ENCODE measurements at places on chromosomes 3 and 15. TPM values are rescaled to one million over a fixed set of nuclear protein-coding genes. Genes with fewer than 3 reads are reported as not detected.

GRCh38 chr3:34405159-34405558, 606.7 kb downstream of the PDCD6IP start:
- no peak for DNase-seq

- DNase-seq, result no peak
These were observed 40.0 kb upstream of the TRH start for GRCh38 chr3:129934234-129935123.

DNA sequence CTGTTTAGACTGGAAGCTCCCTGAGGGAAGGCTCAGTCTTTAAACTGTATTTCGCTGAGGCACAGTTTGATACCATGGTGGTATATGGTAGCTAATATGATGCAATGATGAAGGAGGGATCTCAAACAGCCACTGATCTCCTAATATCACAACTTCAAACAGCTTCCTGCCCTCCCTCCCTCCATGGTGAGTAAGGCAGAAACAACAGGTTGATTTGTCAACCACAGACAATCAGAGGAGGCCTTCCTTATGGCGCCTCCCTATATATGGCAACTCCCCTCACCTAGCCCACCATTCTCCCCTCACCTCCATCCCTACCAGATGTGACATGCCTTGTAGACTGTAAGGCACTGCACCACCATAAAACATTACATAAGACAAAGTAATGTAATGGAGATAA, 316.5 kb upstream of the ICE2 start:
- DNase-seq, result no peak

GRCh38 chr15:85330901-85331588, 49.4 kb upstream of the AKAP13 start:
- no peak for DNase-seq

GRCh38 chr15:57358571-57358970, 17.7 kb upstream of the CGNL1 start:
- DNase-seq, result no peak

The SV2B gene
- not detected for polyA plus RNA-seq

DNA sequence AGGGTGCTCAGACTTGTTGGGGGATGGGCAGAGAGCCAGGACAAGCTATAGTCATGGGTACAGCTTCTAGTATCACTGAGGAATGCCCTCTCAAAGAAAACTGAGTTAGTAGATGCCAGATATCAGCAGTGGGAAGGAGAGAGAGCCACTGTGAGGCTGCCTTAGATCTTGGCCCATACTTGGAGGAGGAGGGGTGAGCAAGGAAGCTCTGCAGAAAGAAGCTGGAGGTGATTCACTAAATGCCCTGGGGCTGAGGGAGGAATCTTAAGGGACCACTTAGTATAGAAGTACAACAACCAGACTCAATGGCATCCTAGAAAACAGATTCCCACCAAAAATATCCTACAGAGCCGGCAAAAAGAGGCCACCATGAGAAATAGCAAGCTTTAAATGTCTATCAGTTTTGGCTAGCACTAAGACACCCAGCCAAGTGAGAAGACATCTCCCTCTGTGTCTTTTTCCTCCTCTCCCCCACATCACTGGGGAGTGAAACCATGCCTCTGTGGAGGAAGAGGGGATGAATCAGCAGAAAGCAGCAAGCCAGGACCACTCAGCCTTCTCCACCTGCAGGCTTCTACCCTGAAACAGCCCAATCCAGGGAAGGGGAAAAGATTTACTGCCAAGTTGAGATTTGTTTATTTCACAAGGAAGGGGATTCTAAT, 282.5 kb upstream of the STT3B start:
- no peak for DNase-seq

GRCh38 chr15:71328453-71328852, 213.2 kb downstream of the THSD4 start:
- no peak for DNase-seq

DNA sequence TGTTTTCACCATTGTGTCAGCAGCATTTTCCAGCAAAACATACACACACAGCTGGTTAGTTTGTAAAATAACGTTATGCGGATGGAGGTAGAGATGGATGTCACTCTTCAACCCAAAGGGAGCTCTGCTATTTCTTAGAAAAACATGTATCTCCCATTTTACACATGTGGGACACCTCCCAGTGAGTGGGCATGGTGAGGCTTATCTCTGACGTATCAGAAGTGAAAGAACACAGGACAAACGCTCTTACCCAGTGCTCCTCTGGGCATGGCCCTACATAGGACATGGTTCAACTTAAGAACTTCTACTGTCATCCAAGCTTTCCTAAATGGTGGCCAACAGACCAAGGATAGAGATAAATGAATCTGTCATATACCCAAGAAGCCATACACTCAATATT, 2.1 kb downstream of the FAM240A start:
- no peak for DNase-seq

- DNase-seq, result no peak
These were observed 36.4 kb downstream of the MECOM start for GRCh38 chr3:169627073-169627472.

DNA sequence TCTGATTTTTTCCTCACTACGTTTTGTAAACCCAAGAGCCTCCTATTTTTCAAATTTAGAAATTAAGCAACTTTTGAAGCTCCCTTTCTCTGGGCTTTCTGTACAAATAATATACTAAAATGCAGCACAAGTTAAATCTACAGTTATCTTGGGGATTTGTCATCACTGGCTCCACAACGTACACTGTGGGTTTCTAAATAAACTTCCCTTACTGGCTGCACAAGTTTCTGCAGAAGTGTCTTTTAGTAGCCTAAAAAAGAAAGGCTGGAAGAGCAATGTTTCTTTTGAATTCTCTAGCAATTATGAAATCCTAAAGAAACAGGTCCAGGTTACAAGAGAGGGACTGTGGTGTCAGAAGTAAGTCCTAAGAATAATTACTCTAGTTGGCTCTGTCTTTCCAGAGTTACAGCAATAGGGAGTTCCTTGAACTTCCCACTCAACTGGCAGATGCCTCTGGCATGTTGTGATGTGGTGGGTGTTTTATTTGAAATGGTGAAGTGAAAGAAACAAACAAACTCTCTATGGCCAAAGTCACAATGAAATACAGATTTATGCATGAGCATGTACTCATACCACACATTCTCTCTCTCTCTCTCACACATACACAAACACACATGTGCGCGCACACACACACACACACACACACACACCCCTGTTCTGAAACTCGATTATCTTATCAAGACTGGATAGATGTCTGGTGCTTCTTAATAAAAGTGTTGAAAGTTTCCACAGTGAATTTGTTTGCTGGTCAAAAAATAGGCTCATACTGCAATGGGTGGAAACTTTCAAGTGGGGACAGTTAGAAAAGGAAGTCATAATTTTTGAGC, 198.2 kb downstream of the SSR3 start:
- DNase-seq, result peak; percentile 5

GRCh38 chr15:74800559-74801094, 12.0 kb upstream of the LMAN1L start:
- DNase-seq, result no peak

DNA sequence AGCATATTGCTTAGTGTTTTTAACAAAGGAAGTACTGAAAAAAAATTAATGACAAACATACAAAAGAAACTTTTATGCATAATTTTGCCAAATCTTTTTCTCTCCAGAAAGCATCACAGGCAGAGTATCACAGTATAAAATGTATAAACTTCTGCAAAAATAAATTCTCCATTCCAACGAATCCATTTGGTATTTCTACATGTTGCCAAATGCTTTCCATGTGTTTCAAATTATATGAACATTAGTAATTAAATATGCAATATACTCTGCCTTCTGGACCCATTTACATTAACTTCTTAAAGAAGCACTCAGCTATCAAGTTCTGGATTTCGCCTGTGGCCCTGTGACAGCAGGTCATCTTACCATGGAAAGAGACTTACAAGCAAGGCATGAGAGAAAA, 189.1 kb upstream of the ALCAM start:
- no peak for DNase-seq

The SLC12A6 gene
- 20.2 TPM for polyA plus RNA-seq

DNA sequence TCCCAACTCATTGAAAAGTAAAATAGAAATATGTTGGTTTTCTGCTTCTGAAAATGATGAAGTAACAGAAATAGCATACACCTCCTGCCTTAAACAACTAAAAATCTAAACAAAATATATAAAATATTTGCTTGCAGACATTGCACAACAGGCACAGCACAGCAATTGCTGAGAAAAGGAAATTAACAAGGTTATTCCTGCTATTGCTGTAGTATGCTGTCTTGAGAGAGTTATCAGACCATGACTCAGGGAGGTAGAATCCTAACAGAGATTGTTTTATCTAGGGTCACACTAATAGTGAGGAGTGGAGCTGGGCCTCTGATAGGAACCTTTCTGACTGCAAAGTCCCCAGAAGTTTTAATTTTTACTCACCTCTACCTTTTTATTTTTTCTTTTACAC, 72.6 kb downstream of the ZBTB20 start:
- no peak for DNase-seq

DNA sequence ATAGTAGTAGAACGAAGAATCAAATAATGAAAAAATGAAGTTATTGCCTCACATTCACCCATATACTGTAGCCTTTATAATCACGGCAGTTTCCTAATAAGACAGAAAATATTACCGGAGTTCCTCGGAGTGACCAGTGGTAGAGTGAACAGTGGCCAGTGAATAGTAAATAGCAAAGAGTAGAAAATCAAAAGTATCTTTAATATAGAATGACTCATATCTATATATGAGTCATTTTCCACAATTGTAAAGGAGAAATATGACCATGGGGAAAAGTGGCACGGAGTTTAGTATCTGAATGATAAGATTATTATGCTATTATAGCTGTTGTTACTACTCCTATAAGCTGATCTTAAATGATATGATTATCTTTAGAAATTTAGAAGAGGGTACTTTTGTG, 38.5 kb downstream of the ZBTB20 start:
- DNase-seq, result no peak

GRCh38 chr3:119913021-119913420, 131.1 kb downstream of the NR1I2 start:
- DNase-seq, result no peak

DNA sequence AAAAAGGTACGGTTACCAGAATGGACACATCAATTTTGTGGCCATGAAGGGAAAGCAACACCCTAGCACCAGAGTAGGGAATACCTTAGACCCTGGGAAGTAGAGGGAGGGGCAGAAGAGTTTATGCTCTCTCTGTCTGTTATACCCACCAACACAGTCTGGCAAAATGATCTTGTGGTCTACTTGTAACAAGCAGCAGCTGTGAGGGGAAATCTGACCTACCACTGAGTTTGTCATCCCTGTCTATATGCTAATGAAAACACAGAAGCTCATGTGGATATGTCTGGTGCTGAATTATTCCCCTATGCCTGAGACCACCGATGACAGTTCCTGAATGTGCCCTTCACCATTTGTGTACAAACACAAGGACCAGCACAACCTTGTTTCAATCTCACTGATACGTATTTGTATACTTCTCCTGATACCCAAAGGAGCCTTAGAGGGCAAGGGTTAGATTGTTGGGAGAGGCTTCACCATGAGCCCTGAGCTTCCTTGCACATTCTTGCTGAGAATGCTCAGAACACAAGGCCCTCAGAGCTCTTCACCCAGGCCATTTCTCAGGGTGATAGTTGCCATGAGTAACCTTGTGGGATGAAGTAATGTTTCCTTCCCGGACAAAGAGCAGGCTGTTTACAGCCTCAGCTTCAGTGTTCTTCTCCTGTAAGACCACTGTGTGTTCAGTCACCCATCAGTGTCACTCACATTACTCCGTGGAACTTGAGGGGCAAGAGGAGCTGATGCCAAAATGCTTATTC, 24.7 kb upstream of the ZNF639 start:
- no peak for DNase-seq

The SLC6A6 gene
- polyA plus RNA-seq, result 61.6 TPM

- no peak for DNase-seq
These were observed 77.9 kb downstream of the ADAMTS17 start for GRCh38 chr15:100263721-100264455.

- no peak for DNase-seq
These were observed 92.4 kb downstream of the CSNK1G1 start for GRCh38 chr15:64263567-64263966.

GRCh38 chr3:8990266-8991215, 27.3 kb upstream of the RAD18 start:
- DNase-seq, result peak; percentile 44

GRCh38 chr3:104458657-104459056, 908.1 kb upstream of the ALCAM start:
- DNase-seq, result no peak

DNA sequence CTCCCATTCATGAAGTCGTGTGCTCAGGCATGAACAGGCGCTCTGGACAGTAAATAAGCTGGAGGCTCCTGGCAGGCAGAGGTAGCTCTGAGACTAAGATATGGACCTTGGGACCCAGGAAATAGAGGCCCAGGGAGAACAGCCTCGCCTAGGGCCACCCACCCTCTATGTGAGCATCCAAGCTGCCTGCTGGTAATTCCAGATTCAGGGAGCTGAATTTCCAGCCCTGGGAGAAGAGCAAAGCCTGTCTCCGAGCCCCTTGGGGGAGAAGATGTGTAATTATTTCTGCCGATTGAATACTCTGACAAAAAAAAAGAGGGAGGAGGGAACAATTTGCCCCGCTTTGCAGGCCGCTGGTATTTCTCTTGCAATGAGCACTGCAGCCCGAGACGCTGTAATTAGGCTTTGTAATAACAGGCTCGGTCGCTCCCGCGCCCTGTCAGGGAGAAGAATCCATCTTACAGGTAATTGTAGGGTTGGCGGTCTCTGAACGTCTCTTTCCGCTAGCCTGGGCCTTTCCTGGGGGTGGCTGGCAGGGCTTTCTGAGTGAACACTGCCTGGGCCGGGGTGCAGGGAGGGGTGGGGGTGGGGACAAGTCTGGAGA, 131.5 kb downstream of the WNT7A start:
- no peak for DNase-seq

DNA sequence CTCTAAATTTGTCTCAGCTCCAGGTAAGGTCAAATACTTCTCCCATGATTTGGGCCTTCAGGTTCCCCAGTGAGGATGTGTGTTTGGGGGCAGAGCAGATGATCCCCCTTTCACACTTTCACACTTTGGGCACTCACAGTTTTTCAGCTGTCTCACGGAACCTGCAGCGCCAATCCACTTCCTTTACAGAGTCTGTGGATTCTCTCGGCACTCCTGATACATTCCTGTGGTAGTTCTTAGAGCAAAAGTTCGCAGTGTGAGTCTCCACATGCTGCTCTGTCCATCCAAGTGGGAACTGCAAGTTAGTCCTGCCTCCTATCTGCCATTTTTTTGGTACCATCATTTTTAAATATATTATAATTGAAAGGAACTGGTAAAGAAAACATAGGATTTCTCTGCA, 20.2 kb upstream of the CPOX start:
- DNase-seq, result no peak

DNA sequence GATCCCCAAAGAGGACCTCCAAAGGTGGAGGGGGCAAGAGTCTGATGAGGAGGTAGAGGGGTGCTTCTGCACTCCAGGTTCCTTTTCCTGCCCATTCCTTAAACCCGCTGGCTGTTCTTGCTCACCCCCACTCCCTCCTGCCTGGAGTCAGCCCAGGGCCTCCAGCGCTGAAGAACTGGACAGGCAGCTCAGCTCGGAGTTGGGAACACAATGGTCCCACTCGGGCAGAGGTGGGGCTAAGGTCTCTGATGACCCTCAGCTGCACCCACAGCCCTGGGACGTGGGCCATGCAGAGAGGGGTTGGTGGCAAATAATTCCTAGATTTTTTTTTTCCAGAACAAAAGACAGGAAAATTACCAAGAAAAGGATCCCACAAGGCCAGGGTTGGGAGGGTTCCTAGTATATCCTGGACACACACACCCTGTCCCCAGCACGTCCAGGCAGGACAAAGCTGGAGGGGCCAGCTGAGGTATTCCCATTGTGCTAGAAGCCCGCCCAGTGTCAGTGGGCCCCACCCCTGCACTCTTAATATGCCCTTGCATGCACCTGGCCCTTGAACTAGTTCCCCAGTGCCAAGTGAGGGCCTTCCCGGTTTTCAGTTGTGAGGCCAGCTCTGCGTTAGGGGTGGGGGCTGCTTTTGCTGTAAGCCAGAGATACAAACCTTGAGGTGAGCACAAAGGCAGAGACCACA, 22.1 kb upstream of the IP6K2 start:
- no peak for DNase-seq

All from BJ (cell line).